ENCODE measurements at places on chromosomes 12 and 14.

DNA sequence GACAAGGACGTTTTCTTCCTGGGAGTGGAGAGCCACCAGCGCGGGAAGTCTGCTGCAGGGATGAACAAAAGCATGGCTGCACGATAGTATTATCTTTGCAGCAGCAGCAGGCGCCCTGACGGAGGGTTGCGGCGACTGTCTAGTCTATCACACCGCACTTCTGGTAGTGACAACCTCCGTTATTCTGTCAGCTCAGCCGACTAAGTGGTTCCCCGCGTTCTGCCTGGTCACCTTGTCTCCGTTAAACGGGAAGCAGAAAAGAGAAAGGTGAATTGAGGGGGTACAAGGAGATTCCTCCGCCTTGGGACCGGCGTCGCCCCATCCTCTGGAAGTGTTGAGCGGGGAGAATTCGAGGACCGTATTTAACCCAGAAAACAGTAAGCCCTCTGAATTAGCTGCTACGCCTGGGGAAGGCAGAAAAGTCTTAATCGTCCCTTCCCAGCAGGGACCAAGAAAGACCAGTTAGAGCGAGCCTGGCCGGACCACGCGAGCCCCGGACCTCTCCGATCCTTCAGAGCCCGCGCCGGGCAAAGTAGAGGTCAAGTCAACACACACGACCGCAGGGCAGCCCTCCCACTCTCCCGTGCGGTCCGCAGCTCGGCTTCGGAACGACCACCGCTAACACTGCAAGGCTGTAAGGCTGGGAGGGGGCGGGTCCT is 536 bp upstream of the DAAM1 start:
- DNase-seq: peak; percentile 8

- DNase-seq: no peak
These were observed 3.6 kb downstream of the ZNF839 start for GRCh38 chr14:102323102-102323501.

DNA sequence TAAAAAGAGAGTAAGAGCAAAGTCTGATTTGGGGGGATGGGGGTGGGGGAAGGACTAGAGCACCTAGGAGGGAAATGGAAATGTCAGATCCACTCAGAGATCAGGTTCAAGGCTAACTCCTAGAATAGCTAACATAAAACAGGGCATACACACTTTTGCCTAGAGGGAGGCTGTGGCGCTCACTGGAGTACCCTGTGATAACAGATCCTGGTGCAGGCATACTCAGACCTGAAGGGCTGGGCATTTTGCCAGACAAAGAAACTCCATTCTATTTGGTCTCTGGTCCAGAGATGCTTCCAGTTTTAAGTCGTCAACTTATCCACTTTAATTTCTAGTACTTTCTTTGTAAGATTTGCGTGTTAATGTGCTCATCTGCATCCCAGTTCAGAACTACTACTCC is 5.8 kb downstream of the CTDSP2 start:
- DNase-seq: no peak

GRCh38 chr12:96457191-96457930 is 32.0 kb upstream of the CFAP54 start:
- no peak for DNase-seq

GRCh38 chr12:54038284-54038870 is 5.5 kb downstream of the HOXC5 start:
- no peak for DNase-seq

Data from activated T-cell treated with anti-CD3 and anti-CD28 coated beads for 48 hours (primary cell).